Endothelial cell (in vitro differentiated cells): ENCODE measurements at places on chromosomes 11 and 22. TPM values are rescaled to one million over a fixed set of nuclear protein-coding genes. Genes with fewer than 3 reads are reported as not detected.
A peak's percentile ranks its signal among the peaks of the same experiment; 100 is the strongest.

The CHORDC1 gene
- total RNA-seq, result 29.2 TPM

The HIKESHI gene
- total RNA-seq, result 36.7 TPM

The CASP4 gene
- not detected for total RNA-seq

The L3MBTL2 gene
- total RNA-seq, result 20.1 TPM

The MGAT3 gene
- total RNA-seq, result 0.87 TPM

The NXPE2 gene
- 0.33 TPM for total RNA-seq

The IFITM10 gene
- total RNA-seq, result 0.64 TPM

The PRG2 gene
- total RNA-seq, result not detected

The KRTAP5-8 gene
- not detected for total RNA-seq

The OR52I1 gene
- not detected for total RNA-seq

The NTM gene
- 3.6 TPM for total RNA-seq

GRCh38 chr22:45398214-45398613 is 15.2 kb downstream of the SMC1B start:
- DNase-seq, result no peak

DNA sequence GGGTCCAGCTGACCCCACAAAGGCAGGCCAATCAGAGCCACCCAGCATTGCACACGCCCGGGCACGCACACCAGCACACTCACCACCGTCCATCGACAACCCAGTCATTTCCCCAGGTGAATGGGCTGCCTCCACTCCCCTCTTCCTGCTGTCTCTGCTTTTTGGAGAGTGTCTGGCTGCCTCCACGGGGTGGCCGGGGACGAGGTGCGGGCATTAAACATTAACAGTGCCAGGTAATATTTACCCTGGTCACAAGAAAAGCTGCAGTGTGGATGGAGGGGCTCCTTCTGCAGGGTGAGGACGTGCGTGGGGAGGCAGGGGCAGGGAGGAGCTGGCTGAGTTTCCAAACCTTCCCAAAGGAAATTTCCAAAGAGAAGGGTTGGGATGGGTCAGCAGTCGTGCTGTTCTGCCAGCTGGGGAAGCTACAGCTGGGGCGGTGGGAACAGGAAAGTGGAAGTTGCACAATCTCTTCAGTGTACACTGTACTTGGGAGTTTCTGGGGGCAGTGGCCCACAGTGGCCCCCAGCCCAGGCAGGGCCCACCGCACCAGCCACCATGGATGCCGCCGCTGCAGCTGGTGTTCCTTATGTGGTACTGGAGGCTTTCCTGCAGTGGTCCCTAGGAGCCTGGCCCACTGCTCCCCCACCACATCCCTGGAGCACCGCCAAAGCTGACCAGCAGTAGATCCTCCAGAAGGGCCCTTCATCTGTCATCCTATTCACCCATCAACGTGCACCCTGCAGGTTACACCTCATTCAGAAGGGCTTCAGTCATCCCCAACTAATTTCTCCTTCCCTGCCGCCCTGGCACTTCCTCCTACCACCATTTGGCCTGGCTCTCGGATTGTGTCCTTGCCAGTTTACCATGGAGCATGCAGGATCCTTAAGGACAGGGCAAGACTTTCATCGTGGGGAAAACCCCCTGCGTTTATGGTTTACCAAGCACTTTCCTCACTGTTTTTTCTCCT is at the start of gene FXYD2:
Gene FXYD2 (minus strand): TSS at position 174 of the 967 bp plus-strand sequence. CDS start 66 bp downstream, at position 108.
- no peak for DNase-seq

DNA sequence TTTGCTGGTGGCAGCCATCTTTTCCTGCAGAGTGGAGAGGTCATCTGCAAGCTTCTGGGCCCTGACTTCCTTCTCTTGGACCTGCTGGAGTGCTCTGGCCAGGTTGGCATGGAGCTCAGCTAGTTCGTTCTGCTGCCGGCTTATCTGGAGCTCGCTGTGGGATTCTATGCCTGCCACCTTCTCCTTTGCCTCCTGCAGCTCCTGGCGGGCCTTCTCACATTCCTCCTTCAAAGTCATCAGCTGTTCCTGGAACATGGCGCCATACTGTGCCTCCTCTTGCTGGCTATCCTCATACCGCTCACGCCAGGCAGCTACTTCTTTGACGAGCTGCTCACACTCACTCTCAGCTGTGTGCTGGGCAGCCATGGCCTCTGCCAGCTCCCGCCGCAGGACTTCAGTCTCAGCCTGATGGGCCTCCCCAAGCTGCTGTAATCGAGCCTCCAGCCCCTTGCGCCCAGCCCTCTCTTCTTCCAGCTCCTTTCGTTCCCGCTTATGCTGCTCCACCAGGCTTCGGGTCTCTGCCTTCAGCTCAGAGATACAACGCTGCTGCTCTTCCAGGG is 16.1 kb downstream of the IL18BP start:
- DNase-seq, result no peak

DNA sequence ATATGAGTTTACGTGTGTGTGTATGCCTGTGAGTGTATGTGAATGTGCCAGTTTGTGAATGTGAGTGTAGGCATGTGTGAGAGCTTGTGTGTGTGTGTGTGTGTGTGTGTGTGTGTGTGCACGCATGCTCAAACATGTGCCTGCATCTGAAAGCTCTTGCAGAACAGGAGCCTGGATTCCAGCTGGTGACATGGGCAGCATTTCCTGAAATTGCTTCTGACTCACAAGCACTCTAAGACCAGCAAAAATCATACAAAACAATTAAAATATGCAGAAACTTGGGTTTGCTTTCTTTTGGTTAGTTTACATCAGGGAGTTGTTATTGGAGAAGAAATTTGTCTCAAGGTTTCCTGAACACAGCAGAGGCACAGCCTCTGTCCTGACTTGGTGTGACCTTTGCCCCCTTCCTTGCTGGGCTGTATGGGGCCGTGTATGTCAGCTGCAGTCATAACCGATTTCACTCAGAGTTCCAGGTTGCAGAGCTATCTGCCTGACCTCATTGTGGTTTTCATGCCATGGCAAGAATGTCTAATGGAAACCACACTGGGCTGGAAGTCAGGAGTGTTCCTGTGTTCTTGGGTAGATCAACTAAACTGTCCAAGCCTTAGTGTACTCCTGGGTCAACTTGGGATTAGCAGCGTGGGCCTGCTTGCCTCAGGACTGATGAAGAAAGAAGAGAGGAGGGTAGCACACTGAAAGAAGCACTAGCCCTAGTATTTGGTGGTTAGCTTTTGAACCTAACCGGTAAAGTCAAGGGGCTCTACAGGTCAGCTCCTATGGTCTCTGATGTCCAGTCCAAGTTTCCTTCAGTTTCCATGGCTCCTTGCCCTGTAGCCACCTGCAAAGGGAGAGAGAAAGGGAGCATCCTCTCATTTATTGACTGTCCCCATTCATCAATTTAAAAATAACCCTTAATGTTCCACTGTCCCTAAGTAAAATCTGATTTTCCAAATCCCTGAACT is 143.7 kb downstream of the SNX19 start:
- DNase-seq, result no peak

- no peak for DNase-seq
Observed at GRCh38 chr11:33451364-33451763, 194.2 kb downstream of the HIPK3 start.

DNA sequence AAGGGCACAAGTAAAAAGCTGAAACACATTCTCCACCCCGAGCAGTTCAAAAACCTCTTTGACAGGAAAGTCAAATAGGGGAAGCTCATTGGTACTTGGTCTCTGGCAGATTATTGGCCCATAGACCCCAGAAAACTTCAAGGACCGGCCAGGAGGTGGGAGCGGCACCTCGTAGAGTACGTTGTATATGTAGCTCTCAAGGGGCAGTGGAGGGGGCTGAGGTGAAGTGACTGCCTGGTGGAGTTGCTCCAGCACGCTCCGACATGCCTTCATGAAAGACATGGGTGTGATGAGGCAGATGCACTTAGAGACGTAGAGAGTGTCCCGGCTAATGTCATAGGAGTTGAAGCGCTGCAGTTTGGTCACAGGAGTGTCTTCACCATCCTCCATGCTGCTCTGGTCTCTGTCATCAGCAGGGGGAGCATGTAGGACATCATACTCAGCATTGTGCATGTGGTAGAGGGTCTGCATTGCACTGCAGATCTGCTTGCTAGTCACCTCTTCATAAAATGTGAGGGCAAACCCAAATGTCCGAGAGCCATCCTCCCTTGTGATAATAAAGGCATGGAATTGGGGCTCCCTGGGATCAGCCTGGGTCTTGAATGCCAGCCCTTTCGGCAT is 61.3 kb downstream of the DENND5A start:
- DNase-seq, result no peak

GRCh38 chr22:49767355-49768062 is 60.2 kb downstream of the BRD1 start:
- peak; percentile 40 for DNase-seq

- DNase-seq, result no peak
Observed at GRCh38 chr11:91104237-91104636, 881.4 kb upstream of the CHORDC1 start.

DNA sequence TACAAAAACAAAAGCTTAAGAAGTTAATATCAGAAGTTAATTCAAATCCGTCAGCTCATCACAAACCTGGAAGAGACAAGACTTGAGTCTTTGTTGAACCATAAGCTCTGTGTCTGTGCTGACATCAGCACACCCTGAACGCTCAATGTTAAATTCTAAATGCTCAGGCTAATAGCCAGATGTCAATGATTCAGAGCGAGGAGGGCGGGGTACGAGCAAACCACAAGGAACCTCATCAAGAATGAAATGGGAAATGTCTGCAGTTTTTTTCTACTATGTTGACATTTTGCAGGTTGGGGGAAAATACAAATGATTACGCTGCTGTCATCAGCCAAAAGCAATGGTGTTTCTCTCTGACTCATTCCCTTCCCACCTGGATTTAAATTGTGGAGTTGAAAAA is 1057.2 kb downstream of the NTM start:
- DNase-seq, result no peak

- no peak for DNase-seq
Observed at GRCh38 chr11:59284773-59285129, 72.0 kb upstream of the MPEG1 start.

GRCh38 chr11:95134491-95134890 is 44.8 kb downstream of the ENDOD1 start:
- no peak for DNase-seq

- no peak for DNase-seq
Observed at GRCh38 chr22:19988965-19989724, 27.5 kb downstream of the ARVCF start.

GRCh38 chr11:134277183-134278001 is 1.2 kb downstream of the GLB1L3 start:
- peak; percentile 33 for DNase-seq

DNA sequence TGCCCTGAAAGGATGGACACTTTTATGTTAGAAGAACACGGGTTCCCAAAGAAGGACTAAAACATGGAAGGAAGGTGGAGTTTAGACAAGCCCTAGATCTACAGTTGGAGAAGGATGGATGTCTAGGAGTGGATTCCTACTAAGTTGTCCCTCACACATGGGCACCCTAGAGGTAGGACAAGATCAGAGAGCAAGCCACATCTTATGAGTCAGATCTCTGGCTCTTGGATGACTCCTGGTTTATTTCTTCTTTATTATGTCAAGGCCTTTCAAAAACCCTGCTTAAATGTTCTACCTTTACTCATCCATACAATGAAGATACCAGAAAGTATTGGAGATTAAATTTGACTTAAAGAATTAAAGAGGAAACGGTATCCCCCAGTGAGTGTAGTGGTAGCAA is 34.4 kb downstream of the PRCP start:
- no peak for DNase-seq

DNA sequence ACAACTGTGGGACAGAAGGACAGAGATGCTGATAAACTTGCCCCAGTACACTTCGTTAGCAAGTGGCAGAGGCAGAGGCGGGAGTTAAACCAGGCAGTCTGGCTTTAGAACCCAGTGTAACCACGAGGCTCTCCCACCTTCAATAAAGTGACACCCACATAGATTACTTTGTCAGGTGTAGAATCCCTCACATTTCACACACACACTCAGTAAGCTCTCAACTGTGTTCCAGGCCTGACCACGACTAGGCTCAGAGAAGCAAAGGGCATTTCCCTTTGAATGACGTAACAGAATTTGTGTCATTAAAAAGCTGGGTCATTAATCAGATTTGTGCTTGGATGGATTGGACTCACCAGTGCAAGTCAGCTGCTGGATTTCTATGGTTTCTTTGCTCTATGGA is 118.3 kb upstream of the RCN1 start:
- no peak for DNase-seq

DNA sequence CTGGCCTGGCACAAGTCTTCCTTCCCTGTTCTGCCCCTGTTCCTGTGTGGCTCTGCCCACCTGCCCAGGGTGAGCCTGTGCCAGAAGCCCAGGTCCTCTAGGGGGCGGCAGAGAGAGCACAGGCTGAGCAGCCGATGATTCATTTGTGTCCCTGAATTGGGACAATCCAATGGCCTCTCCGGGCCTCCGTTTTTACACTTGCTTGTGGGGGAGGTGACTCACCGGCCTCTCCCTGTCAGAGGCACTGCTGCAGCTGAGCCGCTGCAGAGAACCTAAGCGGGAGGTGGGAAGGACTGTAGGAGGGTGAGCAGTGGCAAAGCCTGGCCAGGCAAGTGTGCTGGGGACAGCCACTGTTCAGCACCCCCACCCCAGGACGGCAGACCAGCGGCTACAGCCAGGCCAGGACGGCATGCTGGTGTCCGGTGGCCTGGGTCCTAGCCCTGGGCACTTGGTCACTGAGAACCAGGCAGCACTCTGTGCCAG is 65.2 kb upstream of the LMO1 start:
- peak; percentile 92 for DNase-seq

GRCh38 chr11:58771458-58771855 is 39.7 kb upstream of the GLYAT start:
- DNase-seq, result no peak

DNA sequence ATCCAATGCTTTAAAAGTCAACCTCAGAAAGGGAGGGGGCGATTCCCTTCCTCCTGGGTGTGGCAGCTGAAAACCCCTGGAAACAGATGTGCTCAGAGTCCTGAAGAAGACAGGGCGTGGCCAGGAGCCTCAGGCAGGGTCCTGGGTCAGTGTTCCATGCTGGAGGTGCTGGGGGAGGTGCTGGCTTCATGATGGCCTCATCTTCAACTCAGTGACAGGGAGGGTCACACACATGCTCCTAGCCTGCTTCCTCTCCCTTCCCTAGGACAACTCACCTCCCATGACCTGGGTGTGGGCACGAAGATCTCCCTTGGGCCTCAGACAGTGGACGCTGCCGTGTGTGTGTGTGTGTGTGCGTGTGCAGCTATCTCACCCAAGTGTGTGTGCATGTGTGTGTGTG is 245.6 kb upstream of the B3GAT1 start:
- DNase-seq, result no peak
